ENCODE measurements at places on chromosomes 5 and 9.

- no peak for DNase-seq
Measured at GRCh38 chr9:20002011-20002410, 213.2 kb upstream of the SLC24A2 start.

- no peak for DNase-seq
Measured at GRCh38 chr5:168946363-168946762, 354.6 kb downstream of the SLIT3 start.

DNA sequence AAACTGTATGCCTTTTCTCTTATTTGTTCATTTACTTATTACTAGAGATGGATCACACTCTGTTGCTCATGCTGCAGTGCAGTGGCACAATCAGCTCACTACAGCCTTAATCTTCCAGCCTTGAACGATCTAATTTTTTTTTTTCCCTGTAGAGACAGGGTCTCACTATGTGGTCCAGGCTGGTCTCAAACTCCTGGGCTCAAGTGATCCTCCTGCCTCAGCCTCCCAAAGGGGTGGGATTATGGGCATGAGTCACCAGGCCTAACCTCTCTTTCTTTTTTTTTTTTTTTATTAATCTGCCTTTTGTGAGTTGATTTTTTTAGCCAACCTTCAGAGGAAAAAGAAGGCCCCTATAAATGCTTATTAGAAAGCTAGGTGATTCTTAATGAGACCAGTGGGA is 303.0 kb downstream of the FBXL17 start:
- no peak for DNase-seq

GRCh38 chr5:68711293-68712200 is 382.3 kb upstream of the SLC30A5 start:
- no peak for DNase-seq

DNA sequence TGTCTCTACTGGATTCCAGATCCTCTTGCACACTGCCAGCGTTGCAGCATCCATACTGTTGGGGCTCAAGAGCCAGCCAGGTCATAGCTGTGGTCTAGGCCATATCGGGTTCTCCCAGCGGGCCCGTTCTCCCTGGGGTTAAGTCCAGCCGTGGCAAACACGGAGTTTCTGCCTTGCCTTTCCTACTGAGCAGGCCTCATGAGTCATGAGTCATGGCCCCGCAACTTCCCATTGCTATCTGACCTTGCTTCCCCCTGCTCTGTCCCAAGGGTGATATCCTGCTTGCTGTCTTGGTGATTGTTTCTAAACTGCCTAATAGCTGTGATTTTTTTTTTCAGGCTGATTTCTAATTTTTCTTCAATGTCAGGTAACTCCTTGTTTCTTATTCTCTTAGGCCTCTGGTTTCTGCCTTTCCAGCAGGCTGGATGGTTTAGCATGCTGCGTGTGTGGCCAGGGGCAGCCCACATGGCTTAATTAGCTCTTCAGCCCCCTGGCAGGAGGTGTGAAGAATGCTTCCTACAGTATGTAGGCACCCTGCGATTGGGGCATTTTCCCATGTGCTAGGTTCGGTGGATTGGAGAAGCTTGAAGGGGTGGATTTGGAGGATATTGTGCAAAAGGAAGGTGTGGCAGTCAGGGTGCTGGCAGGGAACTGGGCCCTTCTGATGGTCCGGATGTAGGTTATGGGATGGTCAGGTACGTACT is 18.7 kb downstream of the DAPK1 start:
- DNase-seq, result no peak

DNA sequence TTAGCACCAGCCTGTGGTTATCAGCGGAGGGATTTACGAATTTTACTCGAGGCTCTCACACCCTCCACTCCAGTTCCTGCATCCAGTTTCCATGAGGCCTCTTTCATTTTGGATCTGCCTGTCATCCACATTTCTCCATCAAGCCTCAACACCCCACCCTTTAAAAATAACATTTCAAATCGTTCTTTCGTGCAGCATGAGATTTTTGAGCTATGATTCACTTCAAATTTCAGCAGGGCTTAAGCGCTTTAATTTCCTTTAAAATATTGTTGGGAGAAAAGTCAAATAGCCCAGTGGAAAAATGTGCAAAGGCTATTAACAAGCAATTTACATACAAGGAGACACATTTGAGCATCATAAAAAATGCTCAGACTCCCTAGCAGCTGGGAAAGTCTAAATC is 103.2 kb downstream of the MSX2 start:
- no peak for DNase-seq

DNA sequence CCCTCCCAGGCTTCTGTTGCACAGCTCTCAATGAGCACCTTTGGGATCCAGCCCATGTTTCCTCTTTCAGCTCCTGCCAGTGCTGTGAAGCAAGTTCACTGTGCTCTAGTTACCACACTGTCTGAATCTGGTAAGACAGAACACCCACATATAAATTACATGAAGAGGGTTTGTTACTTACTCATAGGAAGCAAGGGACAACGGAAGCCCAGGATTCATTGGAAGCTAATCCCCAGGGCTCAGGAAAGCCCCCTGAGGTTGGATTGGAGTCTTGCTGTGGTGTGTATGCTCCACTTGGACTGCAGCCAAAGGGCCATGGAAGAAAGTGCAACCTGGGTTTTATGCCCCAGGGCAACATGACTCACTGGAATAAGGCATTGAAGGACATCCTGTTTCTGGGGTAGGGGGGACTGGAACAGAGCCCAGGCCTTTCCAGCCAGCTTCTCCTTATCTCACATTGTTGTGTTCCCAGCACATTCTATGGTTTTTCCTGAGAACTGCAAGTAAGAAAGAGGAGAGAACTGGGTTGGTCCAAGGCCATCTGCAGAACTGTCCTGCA is 15.6 kb upstream of the CLK4 start:
- DNase-seq, result peak; percentile 78

DNA sequence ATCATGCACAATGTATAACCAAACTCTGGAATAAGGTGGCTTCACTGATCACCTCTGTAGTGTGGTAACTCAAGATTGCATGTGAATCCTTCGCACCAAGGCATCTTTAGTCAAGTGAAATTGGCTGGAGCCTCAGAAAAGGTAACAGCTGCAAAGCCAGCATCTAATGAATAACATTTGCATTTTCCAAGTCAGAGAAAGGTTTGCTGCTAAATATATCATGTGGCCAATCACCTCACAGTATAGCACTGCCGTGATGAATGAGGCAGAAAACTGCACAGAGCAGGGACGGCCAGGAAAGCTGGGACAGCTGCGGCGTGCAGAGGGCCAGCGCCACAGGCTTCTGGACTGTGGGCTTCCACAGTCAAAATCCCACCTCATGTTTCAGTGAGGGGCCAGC is 18.5 kb downstream of the MRPS27 start:
- no peak for DNase-seq

GRCh38 chr5:103254921-103255320 is 3.6 kb upstream of the MACIR start:
- no peak for DNase-seq

- DNase-seq, result no peak
Measured at GRCh38 chr9:33348998-33349397, 53.4 kb downstream of the AQP7 start.

- DNase-seq, result no peak
Measured at GRCh38 chr5:96037128-96037527, 75.5 kb upstream of the ELL2 start.

GRCh38 chr9:23820451-23821374 is 5.3 kb downstream of the ELAVL2 start:
- DNase-seq, result no peak

All from astrocyte of the cerebellum (primary cell).